HCT116 (cell line): ENCODE measurements at places on chromosomes 7 and 10. TPM values are rescaled to one million over a fixed set of nuclear protein-coding genes. Genes with fewer than 3 reads are reported as not detected.

DNA sequence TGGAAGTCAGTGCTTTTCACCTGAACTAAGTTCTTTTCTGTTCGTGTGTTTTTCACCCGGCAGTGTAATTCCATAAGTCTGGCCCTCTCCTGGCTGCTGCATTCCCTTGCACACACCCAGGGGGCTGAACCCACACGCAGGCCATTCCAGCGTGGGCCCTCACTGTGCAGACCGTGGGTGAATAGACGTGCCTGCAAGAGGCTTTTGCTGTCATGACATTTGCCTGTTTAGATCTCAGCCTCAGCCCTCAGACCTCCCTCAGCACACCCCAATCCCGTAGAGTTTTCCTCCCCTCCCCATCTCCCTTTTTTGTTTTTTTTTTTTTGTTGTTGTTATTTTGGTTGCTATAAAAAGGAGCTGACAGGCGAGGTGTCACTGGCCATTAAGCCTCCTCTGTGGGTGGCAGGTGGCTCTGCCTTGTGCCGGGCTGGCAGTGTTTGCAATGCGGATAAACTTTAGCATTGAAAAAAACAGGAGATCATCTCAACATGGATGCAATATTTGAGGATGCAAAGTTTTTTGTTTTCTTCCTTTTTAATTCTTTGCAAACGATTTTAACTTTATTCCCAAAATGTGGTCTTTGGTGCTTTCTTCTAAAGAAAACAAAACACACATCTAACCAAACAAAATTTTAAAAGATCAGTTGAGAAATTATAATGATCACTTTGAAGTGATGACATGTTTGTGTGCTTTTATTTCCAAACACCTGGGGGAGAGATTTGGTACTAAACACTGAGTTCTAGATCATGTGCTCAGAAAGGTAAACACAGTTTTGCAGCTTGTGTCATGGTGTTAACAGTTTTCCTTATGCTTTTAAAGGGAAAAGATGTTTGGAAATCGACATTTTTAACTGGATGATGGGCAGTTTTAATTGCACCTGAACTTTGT is 58.8 kb downstream of the WDR37 start:
- H3K4me3 ChIP-seq: no peak overlapping the region
- no peaks in the 10 kb centered on the region; the same call in 1 of the 2 replicates for H3K36me3 ChIP-seq
- no peak for DNase-seq
- H3K27me3 ChIP-seq: no peaks in the 10 kb centered on the region
- no peak overlapping the region for H3K27ac ChIP-seq
- peaks cover 10% of the 10 kb centered on the region for H3K4me1 ChIP-seq

DNA sequence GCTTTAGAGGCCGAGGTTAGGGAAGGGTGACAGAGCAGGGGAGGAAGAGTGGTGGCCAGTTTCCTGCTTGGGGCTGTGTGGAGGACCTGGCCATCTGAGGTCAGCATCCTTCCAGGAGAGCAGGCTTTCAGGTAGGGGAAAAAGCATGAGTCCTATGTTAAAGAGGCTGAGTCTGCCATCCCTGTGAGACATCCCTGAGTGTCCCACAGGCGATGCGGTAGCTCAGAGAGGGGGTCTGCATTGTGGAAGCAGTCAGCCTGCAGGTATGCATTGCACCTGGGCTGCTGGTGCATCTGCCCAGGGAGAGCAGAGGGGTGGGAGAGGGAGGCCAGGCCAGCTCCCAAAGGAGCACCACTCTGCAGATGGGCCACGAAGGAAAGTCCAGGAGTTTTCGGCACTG is 282.1 kb upstream of the ZNF32 start:
- H3K4me3 ChIP-seq: no peak overlapping the region
- no peaks in the 10 kb centered on the region for H3K36me3 ChIP-seq
- no peaks in the 10 kb centered on the region for H3K4me1 ChIP-seq
- no peak for DNase-seq
- H3K27ac ChIP-seq: no peak overlapping the region

The ERVW-1 gene
- not detected for total RNA-seq

- no peaks in the 10 kb centered on the region for H3K27me3 ChIP-seq
- H3K4me1 ChIP-seq: peaks cover 10% of the 10 kb centered on the region
- no peak for DNase-seq
- no peak overlapping the region for H3K4me3 ChIP-seq
- H3K27ac ChIP-seq: no peak overlapping the region
Observed at GRCh38 chr10:69846293-69846921, 44.7 kb downstream of the COL13A1 start.

- H3K27ac ChIP-seq: peak overlapping the region; percentile 11; the same call in 1 of the 2 replicates
- no peak for DNase-seq
- no peak overlapping the region for H3K4me3 ChIP-seq
- no peaks in the 10 kb centered on the region for H3K27me3 ChIP-seq
- peaks cover 48% of the 10 kb centered on the region for H3K4me1 ChIP-seq
Observed at GRCh38 chr10:110455446-110455845, 42.3 kb upstream of the DUSP5 start.

The CPA1 gene
- total RNA-seq: 11.9 TPM

DNA sequence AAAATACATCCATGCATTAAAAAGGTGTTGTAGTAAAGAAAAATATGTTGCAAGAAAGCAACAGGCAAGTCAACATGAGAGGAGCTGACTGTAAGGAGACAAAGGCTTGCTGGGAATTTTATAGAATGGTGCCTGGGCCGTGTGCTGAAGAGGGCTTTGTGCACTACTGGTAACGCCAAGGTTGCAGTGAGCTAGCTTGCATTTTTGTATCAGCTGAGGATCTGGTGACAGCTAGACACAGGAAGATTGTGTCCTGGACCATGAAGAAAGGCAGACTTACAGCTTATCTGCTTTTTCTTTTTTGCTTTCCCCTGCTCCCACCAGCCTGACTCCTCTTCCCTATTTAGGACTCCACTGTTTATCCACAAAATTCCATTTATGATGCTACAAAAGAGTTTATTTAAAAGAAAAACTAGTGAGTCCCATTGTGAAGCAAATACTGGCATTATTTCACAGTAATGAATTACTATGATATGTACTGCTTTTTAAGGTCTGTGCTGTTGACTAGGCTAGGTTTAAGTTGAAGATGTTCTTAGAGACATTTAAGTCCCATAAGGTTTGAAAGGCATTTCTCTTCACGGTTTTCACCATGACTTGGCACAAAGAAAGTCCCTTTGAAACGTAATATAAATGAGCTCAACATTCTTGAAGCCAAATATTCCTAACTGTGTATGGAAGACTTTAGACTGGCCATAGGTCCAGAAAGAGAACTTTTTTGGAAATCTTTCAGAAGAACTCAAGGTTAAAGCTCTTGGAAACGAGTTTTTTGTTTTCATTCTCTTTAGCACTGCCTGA is 88.6 kb downstream of the SEC23IP start:
- no peaks in the 10 kb centered on the region for H3K36me3 ChIP-seq
- H3K4me1 ChIP-seq: no peaks in the 10 kb centered on the region
- H3K27me3 ChIP-seq: 0 out of 2 replicates have a peak, but pooled peaks cover 3% of the 10 kb centered on the region

The SFTPA2 gene
- 6.9 TPM for total RNA-seq

The KIF11 gene
- total RNA-seq: 33.8 TPM

- H3K27me3 ChIP-seq: no peaks in the 10 kb centered on the region
- H3K36me3 ChIP-seq: no peaks in the 10 kb centered on the region
- no peak for DNase-seq
- H3K4me3 ChIP-seq: no peak overlapping the region
Observed at GRCh38 chr7:46850563-46851330, 731.2 kb downstream of the TNS3 start.
